Hepatic stellate cell (primary cell): ENCODE measurements at places on chromosomes 12 and 14.

DNA sequence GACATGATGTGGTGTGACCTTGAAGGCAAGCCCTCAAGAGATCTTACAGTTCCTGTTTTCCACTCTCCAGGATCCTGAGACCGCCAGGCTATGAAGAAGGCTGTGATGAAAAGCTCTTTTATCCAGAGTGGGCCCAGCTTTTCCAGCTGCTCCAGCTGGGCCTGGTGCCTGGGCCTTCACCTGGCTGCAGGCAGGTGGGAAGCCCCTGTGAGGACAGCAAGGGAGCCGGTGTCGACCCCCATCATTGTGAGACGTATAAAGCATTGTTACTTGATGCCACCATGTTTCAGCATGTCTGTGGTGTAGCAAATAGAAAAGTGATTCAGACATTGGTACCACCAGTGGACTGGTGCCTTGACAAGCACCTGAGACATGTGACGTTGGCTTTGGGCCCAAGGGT is 190.2 kb downstream of the KIF26A start:
- no peak for DNase-seq

GRCh38 chr12:67833602-67834001 is 155.6 kb upstream of the IFNG-AS1 start:
- DNase-seq, result no peak

- DNase-seq, result no peak
Observed at GRCh38 chr14:89794096-89794495, 160.4 kb downstream of the EFCAB11 start.

DNA sequence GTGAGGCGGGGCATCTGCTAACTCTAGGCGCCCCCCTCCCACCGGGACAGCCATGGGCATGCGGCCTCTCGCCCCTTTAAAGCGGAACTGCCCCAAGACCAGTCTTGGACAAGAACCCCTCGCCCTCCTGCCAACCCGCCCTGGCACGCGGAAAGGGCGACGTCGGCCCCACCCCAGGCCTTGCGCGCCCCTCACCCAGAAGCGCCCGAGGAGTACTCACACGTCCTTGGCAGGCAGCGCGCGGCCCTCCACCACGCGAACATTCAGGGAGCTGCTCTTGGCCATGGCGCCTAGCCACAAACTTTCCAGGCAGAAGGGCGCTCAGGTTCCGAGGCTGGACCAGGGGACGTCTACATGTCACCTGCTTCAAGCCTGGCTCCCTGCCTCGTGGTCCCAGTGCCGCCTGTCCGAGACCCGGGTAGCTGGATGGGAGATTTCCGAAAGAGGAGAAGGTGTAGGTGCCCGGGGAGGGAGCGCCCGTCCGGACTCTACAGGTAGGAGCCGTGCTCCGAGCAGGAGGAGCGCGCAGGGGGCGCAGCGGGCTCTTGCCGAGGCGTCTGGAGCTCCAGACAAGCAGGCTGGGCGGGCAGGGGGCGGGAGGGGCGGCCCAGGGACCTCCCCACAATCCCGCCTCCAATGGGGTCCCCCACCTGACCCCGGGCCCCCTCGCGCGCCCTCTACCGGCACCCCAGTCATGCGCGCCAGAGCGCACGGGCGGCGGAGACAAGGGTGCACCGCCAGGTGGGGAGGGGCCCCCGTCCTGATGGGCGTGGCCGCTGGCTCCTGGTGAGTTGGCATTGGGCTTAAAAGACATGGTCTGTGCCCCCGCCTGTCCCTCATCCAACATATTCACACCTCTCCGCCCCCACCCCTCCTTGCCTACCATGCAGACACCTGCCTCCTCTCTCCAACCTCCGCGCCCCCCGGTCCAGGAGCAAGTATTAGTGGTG is at the start of gene RASAL1:
Gene RASAL1 (minus strand): TSS at position 584 of the 950 bp plus-strand sequence. CDS start 299 bp downstream, at position 285.
- DNase-seq, result no peak

DNA sequence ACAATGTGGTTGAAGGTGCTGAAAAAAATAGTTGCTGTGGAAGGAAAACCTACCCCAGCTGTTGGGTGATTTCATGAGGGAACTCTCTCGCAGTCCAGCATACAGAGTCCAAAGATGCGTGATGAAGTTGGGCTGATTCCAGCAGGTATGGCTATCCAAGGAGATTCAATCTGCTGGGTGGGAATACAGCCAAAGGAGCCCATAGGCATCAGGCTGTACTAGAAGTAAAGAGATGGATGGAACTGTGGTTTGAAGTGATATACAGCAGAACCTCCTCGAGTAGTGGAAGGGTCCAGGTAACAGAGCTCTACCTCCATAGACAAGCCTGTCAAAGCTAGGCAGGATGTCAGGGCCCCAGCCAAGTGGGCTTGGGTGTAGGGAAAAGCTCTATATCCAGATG is 11.5 kb upstream of the TMTC2 start:
- DNase-seq, result no peak

DNA sequence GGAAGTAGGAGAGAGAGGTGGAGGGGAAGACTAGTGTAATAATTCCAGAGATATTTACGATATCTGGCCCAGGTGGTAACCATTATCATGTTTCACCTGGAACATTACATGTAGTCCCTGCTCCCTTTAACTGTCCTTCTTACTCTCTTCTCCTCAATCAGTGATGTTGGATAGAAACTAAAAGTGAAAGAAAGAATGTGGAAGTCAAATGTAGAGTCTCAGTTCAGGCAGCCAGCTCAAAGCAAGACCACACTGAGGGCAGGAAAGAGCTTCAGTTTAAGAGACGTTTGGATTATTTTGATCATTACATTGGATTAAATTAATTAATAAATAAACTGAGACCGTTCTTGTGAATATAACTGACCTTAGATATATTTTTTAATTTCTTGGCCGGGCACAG is 594.4 kb downstream of the FLRT2 start:
- DNase-seq, result no peak

DNA sequence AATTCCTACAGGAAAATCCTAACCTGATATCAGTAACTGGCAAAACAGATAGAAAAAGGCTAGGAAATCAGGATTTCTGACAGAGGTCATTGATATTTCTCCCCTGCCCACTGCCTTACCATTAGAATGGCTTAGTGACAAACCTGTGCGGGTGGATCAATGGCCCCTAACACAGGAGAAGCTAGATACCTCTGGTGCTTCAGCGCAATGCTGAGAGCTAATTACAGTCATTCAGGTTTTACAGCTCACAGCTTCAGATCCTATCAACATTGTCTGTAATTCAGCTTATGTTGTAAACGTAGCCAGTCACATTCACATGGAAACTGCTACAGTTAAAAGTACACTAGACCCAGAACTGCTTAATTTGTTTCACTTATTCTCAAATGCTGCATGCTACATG is 17.4 kb upstream of the SLC10A1 start:
- no peak for DNase-seq
